ENCODE measurements at places on chromosomes 3 and 15.

- DNase-seq = no peak
Observed at GRCh38 chr3:5122741-5123706, 932 bp downstream of the ARL8B start.

GRCh38 chr3:28971156-28971555, 309.7 kb upstream of the RBMS3 start:
- no peak for DNase-seq

DNA sequence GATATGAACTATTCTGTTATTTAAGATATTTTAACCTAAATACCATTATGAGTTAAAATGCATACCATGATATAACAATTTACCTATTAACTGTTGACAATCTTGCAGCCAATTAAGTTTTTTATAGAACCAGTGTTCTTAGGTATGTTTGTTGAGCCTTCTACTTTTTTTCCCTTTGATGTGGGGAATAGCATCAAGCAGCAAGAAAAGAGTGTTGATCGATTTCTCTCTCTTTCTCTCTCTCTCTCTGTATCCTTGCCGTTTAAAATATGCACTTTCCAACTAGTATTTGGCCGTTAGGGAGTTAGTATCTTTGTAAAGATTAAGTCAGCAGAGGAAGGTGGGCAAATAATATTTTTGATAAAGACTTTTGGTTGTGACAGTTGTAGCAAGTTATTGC, 5.9 kb downstream of the CHD2 start:
- no peak for DNase-seq

DNA sequence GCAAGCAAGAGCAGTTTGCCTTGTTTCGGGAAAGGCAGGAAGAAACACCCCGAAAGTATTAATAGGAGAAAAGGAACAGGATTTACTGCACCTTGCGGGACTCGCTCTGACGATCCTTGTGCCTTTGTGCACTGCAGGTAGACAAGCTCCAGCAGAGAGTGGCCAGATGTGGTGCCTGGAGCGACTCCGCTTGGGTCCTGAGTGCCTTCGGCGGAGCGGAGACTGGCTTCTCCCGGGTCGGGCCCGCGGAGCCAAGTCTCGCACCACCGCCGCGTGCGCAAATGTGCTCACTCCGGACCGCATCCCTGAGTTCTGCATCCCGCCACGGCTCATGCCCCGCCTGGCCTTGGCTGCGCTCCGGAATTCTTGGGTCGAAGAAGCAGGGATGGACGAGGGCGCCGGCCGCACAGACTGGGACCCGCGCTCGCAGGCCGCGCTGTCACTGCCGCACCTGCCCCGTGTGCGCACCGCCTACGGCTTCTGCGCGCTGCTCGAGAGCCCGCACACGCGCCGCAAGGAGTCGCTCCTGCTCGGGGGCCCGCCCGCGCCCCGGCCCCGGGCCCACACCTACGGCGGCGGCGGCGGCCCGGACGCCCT, 769 bp downstream of the C2CD4A start:
- peak; percentile 4 for DNase-seq

GRCh38 chr3:32373276-32373675, 18.4 kb upstream of the CMTM7 start:
- DNase-seq = no peak

DNA sequence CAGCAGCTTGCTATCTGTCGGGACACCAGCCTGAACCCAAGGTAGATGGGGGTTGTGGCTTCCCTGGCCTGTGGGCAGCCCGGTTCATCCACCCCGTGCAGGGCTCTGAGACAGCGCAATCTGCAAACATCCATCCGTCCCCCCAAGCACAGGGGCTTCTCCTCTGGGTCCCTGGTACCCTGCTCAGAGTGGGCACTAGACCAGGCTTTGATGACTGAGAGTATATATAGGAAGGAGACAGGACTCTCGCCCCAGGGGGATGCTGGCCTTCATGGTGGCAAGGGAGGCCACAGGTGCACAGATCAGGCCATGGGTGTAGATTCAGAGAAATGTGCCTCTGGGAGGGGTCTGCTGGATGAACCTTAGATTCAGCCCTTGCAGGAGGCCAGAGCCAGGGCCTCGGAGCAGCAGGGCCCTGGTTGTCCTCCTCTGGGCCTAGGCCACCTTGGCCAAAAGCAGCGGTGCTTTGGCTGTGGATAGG, 40.3 kb downstream of the CFAP100 start:
- DNase-seq = no peak

DNA sequence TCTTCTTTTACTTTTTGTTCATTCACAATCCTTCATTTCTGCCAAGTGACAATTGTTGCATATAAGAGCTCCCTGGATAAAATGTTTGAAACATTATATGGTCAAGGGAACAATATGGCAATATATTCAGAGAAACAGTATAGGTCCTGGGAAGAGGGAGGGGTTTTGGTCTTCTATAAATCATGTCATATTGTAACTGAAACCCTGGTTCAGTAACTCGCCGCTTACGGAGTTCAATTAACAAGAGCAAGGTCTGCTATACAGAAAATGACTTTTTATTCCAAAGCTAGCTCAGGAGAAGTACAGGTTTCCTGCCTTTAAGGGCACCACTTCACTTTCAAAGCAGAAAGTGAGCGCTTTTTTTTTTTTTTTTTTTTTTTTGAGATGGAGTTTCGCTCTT, 522.1 kb upstream of the TGFBR2 start:
- no peak for DNase-seq

GRCh38 chr3:97817965-97818364, 3.8 kb upstream of the CRYBG3 start:
- DNase-seq = peak; percentile 95

GRCh38 chr15:67296684-67297083, 42.1 kb downstream of the IQCH start:
- DNase-seq = no peak

DNA sequence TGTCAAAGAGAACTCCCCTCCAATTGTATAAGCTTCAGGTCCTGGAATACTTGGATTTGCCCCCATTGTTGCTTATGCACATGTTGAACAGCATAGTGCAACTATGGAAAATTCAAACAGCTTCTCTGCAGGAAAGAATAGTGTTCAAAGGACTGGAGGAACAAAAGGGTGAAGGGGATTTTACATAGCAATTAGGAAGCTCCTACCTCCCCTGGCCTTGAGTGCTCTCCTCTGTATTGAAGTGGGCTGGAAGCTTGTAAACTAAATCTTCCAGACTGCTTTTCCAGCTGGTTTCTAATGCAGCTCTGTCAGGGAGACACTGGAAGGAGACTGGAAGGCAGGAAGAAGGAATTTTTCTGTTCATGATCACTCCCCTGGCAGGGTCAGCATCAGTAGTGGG, 7.2 kb upstream of the ELP6 start:
- DNase-seq = peak; percentile 21

GRCh38 chr3:159819676-159820075, 169.0 kb upstream of the IL12A start:
- DNase-seq = no peak

GRCh38 chr15:41493902-41494189, 172 bp downstream of the ITPKA start:
- no peak for DNase-seq

DNA sequence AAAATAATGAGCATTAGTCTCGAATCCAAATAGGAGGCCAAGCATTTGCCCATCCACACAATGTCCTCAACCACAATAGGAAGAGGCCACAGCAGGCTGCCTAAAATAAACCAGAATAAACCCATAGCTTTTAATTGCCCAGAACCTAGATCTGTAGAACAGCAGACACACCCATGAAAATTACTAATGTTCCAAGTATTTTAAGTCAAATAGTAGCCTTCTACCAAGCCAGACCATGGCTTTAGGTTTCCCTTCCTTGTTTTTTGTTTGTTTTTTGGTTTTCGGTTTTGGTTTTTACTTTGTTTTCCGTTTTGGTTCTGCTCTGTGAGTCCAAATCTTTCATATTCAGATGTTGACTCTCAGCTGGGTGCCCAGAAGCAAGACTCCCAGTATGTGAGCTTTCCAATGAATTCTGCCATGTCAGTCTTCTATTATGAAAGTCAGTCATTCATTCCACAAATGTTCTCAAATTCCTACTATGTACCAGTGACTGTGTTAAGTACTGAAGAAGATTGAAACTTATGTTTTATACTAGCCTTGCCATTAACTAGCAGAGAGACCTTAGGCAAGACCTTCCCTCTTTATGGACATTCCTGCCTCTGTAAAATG, 57.8 kb upstream of the BOC start:
- DNase-seq = no peak

DNA sequence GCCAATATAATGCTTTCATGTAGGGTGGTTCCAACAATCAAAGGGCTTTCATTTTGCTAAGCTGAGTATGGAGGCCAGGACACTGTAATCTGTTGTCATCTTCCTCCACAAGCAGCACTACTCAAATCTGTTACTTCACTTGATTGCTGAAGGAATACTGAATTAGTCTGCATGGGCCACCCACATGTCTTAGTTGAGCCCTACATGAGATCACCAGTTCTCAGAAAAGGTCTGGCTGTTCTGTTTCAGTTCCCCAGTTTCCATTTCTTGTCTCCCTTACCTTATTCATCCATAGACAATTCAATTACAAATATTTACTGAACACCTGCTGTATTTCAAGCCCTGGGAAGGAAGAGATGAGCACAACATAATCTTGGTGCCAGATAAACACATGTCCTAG, 119.2 kb downstream of the FHIT start:
- DNase-seq = no peak

GRCh38 chr3:127794402-127794801, 27.9 kb downstream of the MGLL start:
- no peak for DNase-seq
